RKO (cell line): ENCODE measurements at places on chromosomes 12 and 14.

DNA sequence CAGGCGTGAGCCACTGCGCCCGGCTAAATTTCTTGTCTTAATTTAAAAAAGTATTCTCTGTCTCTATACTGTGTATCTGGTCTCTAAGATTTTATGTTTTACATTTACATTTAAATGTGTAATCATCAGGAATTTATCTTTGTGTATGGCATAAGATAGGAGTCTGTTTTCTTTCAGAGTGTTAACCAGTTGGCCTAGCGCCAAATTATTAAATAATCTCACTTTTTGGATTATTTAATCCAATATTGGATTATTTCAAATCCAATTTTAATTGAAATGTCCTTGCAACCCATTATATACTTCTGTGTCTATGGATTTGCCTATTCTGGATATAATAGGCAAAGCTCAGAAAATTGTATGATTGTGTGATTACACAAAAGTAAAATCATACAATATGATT lies 45.0 kb downstream of the BAZ2A start:
- DNase-seq, result no peak

DNA sequence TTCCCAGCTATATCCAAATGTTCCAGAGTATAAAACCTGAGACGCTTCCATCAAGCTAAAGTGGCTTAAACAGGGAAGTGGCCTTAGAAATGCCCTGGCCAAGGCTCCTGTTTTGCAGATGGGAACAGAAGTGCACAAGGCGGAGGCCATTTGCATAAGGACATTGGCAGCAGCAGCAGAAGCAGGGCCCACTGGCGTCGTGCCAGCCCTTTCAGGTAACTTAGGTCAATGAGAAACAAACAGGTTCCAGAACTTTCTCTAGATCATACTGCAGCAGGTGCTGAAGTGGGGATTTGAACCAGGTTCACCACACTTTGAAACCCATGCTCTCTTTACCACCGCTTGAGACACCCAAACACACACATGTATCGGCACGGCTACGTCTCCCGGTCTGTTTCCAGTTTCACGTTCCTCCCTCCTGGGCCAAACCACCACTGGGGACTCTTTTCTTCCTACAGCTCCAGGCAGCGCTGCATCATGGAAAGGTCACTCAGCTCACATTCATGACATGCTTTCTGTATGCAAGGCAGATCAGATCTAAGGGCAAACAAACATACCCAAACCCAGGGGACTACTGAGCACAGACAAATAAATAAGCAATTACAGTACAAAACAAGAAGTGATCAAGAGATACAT lies 46.0 kb upstream of the PLEKHG6 start:
- DNase-seq, result no peak

- DNase-seq, result peak; percentile 70
Measured at GRCh38 chr14:58639842-58640484, 2.2 kb downstream of the DACT1 start.

DNA sequence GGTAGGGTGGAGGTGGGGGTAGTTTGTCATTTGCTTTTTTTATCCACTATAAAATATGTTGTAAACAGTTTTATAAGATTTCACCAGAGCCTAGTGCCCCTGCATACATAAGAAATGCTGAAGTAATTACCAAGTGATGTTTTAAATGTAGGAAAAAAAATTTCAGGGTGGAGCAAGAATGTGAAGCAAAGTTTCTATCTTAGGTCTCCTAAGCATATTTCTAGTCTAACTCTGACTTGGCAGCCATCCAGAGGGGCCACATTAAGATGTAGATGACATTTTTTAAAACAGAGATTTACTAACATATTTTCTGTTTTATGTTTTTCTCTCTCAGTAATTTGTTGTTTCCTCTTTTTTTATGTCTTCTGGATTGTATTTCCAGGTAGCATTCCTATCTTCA lies 15.8 kb upstream of the KRAS start:
- DNase-seq, result no peak

DNA sequence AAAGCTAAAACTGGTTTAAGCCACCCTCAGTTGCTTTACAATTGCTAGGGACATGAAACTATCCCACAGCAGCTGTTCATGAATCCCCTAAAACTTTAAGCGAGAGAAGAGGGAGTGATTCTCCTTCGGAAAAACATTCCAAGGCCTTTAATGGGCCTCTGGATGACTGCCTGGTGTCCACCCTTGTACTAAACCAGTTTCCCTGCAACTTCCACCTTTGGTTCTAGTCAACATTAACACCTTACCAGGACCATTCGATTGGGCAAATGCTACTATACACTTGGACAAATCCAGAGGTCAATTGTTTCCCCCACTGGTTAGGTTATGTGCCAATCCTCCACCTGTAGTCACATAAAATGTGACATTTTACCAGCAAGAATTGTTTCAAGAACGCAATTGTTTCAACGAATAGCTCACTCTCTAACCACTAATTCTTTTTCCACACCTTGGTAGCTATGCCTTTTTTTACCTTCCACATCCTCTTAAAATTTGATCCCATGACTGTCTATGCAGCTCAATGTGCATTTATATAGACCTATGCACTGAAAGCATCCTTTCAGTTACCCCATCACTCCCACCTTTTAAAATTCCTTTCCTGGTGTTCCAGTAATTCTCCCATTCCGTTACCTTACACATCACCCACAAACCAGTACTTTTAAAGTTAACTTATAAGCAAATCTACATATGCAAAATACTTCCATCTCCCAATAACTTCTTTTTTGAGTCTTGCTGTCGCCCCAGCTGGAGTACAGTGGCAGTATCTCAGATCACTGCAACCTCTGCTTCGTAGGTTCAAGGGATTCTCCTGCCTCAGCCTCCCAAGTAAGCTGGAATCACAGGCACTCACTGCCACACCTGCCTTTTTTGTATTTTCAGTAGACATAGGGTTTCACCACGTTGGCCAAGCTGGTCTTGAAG lies 3.6 kb downstream of the UBC start:
- peak; percentile 53 for DNase-seq

DNA sequence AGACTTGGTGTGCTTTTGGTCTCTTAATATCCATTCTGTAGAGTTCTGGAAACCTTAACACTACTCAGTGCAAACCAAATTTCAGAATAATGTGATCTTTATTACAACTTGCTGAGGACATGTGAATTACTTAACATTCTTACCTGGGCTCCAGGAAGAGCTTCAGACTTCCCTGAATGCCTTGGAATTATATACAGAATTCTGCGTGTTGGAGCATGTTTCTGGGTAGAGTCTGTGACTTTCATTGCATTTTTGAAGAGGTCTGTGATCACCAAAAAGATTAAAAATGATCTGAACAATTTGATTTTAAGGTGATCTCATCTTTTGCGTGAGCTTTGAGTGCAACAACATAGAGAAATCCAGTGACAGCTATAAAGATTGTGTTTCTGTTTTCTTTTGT lies 35.4 kb downstream of the ZDHHC17 start:
- DNase-seq, result no peak

DNA sequence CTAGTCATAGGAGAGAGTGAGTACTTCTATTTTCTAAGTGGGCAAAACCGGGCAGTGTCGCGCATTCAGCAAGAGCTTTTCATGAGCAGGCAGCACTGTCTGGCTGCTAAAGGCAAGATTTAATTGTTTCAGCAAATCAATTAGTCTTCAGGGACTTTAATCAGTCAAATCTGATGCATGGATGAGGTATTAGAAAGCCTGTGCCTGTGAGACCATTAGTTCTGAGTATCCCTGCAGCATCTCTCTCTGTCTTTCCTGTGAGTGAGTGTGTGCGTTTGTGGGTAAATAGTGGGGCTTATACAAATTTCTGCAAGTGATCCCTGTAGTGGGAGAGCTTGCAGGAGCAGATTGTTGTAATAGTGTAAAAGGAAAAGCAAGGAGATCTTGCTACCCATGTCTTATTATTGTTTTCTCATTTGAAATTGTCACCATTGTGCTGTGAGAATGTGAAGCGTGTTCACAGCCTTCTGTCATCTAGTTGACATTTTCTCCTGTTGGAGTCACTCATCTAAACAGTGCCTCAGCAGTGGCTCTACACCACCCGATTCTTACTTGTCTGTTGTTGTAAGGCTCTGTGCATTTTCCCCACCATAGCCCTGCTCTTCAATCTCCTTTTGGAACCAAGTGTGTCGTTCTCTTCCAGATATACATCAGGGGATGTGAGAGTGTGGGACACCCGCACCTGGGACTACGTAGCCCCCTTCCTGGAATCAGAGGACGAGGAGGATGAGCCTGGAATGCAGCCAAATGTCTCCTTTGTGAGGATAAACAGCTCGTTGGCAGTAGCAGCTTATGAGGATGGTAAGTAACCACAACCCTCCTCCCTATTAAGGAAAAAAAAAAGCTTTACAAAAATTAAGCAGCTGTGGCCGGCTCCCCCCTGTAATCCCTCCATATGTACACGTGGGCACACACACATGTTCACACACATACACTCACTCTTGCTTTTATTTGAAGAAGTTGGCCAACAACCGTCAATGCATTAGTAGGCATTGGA lies 53.6 kb downstream of the FBXW8 start:
- no peak for DNase-seq

DNA sequence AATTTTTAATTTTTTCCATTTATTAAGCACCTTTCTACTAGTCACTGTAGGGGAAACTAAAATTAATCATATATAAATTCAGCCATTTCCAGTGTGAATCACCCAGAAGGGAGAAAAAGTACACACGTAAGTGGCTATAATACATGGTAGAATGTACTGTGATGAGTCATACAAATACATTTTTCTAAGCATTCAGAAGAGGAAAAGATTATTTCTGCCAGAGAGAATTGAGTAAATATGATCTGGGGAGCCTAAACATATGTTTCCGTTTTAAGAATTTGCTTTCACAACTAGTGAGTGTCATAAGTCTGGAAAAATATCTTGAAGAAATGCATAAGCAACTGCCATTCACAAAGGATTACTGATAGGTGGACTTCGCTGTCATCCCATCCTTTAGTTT lies 102.8 kb downstream of the TGFB3 start:
- peak; percentile 20 for DNase-seq

DNA sequence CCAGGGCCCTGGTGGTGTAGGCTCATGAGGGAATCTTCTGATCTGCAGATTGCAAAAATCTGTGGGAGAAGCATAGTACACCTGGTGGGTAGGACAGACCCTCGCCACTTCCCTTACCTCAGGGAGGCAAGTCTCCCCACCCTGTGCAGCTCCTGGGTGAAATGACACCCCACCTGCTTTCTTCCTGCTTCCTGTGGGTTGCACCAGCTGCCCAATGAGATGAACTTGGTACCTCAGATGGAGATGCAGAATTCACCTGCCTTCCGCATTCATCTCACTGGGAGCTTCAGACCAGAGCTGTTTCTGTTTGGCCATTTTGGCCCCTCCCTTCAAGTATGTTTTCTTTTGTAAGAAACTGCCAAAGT lies 4.7 kb downstream of the CLEC2D start:
- no peak for DNase-seq

GRCh38 chr12:45833401-45833800 lies 103.9 kb downstream of the ARID2 start:
- peak; percentile 4 for DNase-seq

- DNase-seq, result no peak
Measured at GRCh38 chr12:71142016-71142415, 15.8 kb downstream of the TSPAN8 start.

- no peak for DNase-seq
Measured at GRCh38 chr12:73678335-73678734, 859.3 kb upstream of the ATXN7L3B start.

- no peak for DNase-seq
Measured at GRCh38 chr14:74562515-74563232, 49.4 kb downstream of the LTBP2 start.
